ENCODE measurements at places on chromosomes 7 and 10.

- DNase-seq: no peak
Measured at GRCh38 chr7:32070051-32070405, 179 bp downstream of the PDE1C start.

- no peak for DNase-seq
Measured at GRCh38 chr7:85471740-85472139, 284.9 kb upstream of the SEMA3D start.

GRCh38 chr7:78609281-78609680 is 810.7 kb downstream of the PHTF2 start:
- DNase-seq: no peak

GRCh38 chr7:115008465-115009114 is 86.7 kb downstream of the MDFIC start:
- peak; percentile 21 for DNase-seq

DNA sequence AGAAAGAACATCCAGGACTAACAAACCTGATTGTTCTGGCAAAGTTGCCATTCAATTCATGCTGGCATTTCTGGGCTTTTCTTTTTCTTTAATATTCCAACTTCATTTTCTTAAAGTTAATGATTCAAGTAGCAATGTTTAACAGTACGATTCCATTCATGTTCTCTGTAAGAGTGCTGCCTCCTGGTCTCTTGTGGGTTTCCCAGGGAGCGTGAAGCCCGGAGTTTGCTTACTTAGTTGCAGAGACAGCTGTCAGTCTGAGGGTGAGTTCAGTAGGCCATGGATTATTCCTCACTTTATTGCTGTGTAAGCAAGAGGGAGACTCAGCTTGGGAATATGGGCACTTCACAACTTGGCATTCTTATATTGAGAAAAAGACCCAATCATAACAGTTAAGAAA is 142.2 kb downstream of the TWIST1 start:
- no peak for DNase-seq

DNA sequence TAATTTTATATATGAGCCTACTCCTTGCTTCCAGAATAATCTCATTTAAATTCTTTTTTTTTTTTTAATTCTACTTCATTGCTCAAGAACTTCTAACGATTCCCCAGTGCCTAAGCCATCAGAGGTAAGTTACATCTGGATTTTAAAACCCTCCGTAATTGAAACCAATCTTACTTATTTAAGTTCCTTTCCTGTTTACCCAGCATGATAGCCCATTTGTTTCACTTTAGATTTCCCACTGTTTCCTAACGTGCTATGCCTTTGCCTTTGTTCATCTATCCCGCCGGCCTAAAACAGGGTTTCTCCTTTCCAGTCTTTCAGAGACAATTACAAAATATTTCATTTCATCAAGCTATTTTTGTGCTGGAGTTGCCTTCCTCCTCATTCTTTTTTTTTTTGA is 75.8 kb upstream of the ETV1 start:
- no peak for DNase-seq

GRCh38 chr7:30844483-30844874 is 67.2 kb upstream of the AQP1 start:
- no peak for DNase-seq

- DNase-seq: no peak
Measured at GRCh38 chr7:17646253-17646956, 293.9 kb downstream of the SNX13 start.

GRCh38 chr10:92550924-92551323 is 23.0 kb downstream of the IDE start:
- no peak for DNase-seq

Data from activated T-cell treated with anti-CD3 and anti-CD28 coated beads, Interleukin-2, amount 50 U/mL, for 1 hour (primary cell).